ENCODE measurements at places on chromosomes 1 and 21.

DNA sequence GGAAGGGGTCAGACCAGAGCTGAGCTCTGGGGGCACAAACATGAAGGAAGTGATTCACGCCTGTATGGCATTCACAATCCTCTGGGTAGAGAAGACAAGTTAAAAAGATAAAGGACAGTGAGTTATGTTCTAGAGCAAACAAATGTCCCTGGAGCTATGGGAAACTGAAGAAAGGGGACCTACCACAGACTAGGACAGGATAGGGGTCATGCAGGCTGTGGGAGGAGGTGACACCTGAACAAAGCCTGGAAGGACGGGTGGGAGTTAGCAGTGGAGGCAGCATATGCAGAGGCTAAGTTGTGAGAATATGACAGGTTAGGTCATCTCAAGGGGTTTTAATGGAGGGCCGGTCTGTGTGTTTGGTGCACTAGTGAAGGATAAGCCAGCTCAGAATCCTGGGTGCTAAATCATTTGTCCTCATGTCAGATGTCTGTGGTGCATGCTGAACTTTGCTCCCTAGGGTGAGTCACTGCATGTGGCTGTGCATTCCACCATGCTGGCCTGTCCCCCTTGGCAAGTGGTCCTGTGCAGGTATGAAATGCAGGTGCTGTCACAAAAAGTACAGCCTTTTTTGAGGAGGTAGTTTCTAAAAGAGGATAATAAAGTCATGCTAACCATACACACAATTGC is 28.5 kb downstream of the TNN start:
- no peak overlapping the region for H3K4me3 ChIP-seq
- DNase-seq: peak; percentile 25
- H3K4me1 ChIP-seq: no peaks in the 10 kb centered on the region
- H3K27me3 ChIP-seq: no peaks in the 10 kb centered on the region

DNA sequence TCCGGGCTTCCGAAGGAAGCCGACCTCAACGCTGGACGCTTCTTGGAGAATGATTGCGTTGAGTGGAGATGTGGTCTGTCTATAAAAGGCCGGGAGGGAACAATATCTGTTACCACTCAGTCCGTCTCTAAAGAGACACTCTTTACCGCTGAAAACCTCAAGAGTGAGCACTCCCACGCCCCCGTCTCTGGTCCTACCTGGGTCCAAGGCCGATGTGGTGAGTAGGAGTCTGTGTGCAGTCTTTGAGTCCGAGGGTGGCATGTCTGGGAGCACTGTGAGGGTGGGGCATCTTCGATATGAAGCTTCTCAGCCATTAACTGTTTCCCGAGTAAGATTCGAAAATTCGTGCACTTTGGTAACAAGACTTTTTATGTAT is 576 bp downstream of the ZFP69 start:
- no peak overlapping the region for H3K27ac ChIP-seq
- H3K4me3 ChIP-seq: peak overlapping the region; percentile 78
- H3K4me1 ChIP-seq: no peaks in the 10 kb centered on the region
- DNase-seq: peak; percentile 5
- no peaks in the 10 kb centered on the region for H3K36me3 ChIP-seq

- H3K27ac ChIP-seq: no peak overlapping the region
- no peaks in the 10 kb centered on the region for H3K36me3 ChIP-seq
- H3K4me3 ChIP-seq: no peak overlapping the region
These were observed 83.4 kb upstream of the PLPPR4 start for GRCh38 chr1:99180915-99181314.

GRCh38 chr1:24437631-24438396 is 22.2 kb downstream of the NIPAL3 start:
- H3K36me3 ChIP-seq: peaks cover 16% of the 10 kb centered on the region
- H3K27ac ChIP-seq: no peak overlapping the region
- no peaks in the 10 kb centered on the region for H3K27me3 ChIP-seq
- no peak overlapping the region for H3K4me3 ChIP-seq
- no peak for DNase-seq
- no peaks in the 10 kb centered on the region for H3K4me1 ChIP-seq

- H3K4me1 ChIP-seq: no peaks in the 10 kb centered on the region
- no peaks in the 10 kb centered on the region for H3K36me3 ChIP-seq
- H3K27me3 ChIP-seq: peaks cover 4% of the 10 kb centered on the region
- H3K27ac ChIP-seq: no peak overlapping the region
- no peak overlapping the region for H3K4me3 ChIP-seq
These were observed 14.8 kb upstream of the CASQ2 start for GRCh38 chr1:115783311-115783710.

DNA sequence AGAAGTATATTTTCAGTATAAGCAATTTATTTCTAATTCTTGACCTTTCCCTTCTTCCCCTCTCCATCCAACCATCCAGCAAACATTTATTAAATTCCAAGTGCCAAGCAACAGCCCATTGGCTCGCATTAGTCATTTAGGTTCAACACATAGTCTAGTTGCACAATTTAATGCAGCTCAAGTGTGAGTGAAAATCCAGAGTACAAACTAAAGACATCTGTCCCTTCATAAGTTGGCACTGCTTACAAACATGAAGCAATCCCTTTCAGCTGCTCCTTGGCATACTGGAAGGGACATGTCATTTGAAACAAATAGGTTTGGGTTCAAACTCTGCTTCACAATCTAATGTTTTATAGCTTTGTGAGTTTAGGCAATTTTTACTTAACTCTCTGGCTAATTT is 10.7 kb downstream of the CASQ2 start:
- no peak overlapping the region for H3K4me3 ChIP-seq
- no peaks in the 10 kb centered on the region for H3K27me3 ChIP-seq
- DNase-seq: no peak
- no peaks in the 10 kb centered on the region for H3K4me1 ChIP-seq

DNA sequence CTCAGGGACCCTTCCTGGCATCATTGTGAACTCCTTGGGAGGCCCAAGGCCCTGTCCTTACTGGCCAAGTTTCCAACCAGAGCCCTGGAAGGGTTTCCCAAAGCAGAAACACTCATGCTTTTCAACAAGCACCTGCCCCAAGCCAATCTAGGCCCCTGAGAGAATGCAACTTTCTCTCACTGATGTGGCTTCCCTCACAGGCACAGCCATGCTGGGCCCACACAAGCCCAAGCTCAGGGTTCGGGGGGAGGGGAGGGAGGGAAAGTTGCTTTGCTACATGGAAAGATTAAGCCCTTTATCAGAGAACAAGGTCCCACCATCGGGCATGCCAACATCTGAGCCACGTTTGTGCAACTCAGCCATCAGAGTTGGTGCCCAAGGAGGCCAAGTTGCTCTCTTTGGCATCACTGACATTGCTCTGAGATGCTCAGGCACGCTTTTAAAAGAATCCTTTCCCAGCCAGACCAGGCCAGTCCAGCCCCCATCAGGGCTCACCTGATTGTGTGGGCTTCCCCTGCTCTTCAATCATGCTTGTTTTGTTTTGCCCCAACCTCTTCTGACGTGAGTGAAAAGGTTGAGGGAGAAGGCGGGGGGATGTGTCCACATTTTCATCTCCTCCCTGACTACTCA is 43.5 kb downstream of the RIMS3 start:
- no peaks in the 10 kb centered on the region for H3K27me3 ChIP-seq
- no peak overlapping the region for H3K4me3 ChIP-seq
- H3K36me3 ChIP-seq: no peaks in the 10 kb centered on the region
- DNase-seq: no peak

DNA sequence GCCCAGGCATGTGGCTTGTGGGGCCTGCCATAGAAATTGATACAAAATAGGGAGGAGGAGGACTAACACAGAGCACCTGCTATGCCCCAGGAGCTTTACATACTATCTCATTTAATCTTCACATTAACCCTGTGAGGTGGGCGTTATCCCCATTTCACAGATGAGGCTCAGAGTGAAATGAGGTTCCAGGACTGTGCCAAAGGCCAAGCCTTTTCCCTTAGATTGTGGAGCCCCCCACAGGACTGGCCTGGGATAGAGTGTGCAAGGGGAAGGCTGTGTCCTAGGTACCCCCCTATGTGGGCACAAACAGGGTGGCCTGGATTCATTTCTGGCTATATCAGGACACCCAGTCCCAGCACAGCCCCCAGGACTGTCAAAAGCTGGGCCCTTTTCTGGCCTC is 2.2 kb upstream of the DDOST start:
- no peak overlapping the region for H3K27ac ChIP-seq
- peaks cover 4% of the 10 kb centered on the region for H3K36me3 ChIP-seq
- H3K4me1 ChIP-seq: peaks cover 13% of the 10 kb centered on the region
- no peak overlapping the region for H3K4me3 ChIP-seq
- no peaks in the 10 kb centered on the region for H3K27me3 ChIP-seq
- DNase-seq: no peak

DNA sequence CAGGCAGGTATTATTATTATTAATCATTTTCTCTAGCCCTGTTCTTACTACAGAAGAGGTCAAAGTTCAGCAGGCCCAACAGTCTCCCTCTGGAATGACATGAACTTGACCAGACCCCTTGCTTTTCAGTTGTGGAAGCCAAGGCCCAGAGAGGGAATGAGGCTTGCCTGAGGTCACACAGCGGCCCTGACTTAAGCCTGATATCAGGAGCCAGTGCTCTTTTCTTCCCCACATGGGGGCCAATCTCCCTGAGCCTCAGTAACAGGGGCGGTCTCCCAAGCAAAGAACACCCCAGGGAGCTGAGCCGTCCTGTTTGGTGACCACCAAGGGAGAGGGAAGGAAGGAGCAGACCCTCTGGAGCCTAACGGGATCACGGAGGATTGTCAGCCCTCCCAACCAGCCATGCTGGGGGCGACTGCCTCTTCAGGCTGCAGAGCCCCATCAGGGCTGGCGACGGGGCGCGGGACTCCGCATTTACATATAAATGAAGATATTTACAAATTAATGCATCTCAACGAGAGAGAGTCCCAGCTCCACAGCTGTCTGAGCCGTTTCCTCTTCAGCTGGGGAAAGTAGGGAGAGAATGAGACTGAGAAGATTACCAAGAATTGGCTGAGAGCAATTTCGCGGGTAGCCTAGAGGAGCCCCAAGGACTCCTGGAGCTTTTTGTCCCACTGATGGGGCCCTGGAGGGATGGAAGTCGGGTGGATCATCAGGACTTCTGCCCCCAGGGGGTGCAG is 186.1 kb upstream of the KLHDC7A start:
- H3K27ac ChIP-seq: no peak overlapping the region
- H3K4me3 ChIP-seq: no peak overlapping the region
- H3K27me3 ChIP-seq: peaks cover 30% of the 10 kb centered on the region
- H3K4me1 ChIP-seq: no peaks in the 10 kb centered on the region

GRCh38 chr1:173269490-173270230 is 62.5 kb upstream of the TNFSF4 start:
- H3K27me3 ChIP-seq: no peaks in the 10 kb centered on the region
- no peak for DNase-seq
- no peaks in the 10 kb centered on the region for H3K4me1 ChIP-seq
- H3K27ac ChIP-seq: no peak overlapping the region
- H3K36me3 ChIP-seq: no peaks in the 10 kb centered on the region

- H3K36me3 ChIP-seq: no peaks in the 10 kb centered on the region
- DNase-seq: peak; percentile 51
- H3K27ac ChIP-seq: no peak overlapping the region
- no peaks in the 10 kb centered on the region for H3K27me3 ChIP-seq
- no peak overlapping the region for H3K4me3 ChIP-seq
These were observed 38.6 kb upstream of the COX20 start for GRCh38 chr1:244796719-244797406.

DNA sequence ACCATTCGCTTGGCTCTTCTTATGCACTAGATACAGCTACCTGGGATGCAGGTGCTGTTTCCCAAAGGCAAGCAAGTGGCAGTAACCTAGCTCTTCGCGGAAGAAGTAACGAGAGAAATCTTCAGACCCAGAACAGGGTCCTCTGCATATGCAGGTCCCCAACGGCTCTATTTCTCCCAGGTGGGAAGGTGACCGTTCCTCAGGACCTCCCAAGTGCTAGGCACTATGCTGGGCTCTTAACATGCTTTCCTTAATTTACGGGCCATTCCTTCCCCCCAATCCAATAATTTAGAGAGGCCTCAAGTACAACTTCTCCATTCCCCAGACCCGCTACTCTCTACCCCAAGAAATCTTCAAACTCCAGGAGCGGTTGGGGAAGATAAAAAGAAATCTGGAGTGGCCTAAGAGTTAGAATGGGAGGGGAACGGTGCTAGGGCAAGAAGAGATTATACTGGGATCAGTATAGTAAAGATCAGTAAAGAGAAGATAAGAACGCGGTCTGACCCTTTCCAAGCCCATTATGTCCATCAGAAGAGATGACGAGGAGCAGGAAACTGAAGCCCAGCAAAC is 410 bp downstream of the TXNDC12 start:
- peak overlapping the region; percentile 88 for H3K27ac ChIP-seq
- H3K36me3 ChIP-seq: peaks cover 5% of the 10 kb centered on the region
- DNase-seq: peak; percentile 22
- peaks cover 3% of the 10 kb centered on the region for H3K4me1 ChIP-seq
- no peaks in the 10 kb centered on the region for H3K27me3 ChIP-seq
- peak overlapping the region; percentile 78 for H3K4me3 ChIP-seq

GRCh38 chr1:75438355-75438754 is 172.6 kb downstream of the SLC44A5 start:
- no peaks in the 10 kb centered on the region for H3K4me1 ChIP-seq
- no peak overlapping the region for H3K4me3 ChIP-seq
- no peak overlapping the region for H3K27ac ChIP-seq
- no peak for DNase-seq
- no peaks in the 10 kb centered on the region for H3K27me3 ChIP-seq
- H3K36me3 ChIP-seq: no peaks in the 10 kb centered on the region

- H3K4me3 ChIP-seq: no peak overlapping the region
- no peaks in the 10 kb centered on the region for H3K27me3 ChIP-seq
- DNase-seq: no peak
- H3K36me3 ChIP-seq: peaks cover 61% of the 10 kb centered on the region
- peaks cover 26% of the 10 kb centered on the region for H3K4me1 ChIP-seq
These were observed 16.9 kb downstream of the PFKFB2 start for GRCh38 chr1:207069858-207070506.

DNA sequence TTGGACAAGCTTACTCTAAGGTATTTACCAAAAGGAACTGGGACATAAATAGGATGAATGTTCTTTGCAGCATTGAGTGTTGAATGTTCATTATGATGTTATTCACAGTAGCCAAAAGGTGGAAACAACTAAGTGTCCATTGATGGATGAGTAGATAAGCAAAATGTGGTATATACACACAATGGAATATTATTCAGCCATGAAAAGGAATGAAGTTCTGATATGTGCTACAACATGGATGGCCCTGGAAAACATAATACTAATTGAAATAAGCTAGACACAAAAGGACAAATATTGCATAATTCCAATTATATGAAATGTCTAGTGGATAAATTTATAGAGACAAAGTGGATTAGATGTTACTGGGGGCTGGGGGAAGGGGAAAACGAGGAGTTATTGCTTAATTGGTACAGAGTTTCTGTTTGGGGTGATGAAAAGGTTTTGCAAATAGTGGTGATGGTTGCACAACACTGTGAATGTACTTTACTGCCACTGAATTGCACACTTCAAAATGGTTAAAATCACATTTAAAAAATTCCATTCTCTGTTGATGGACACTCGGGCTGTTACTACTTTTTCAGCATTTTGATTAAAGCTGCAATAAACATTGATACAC is 2.9 kb downstream of the MTARC1 start:
- DNase-seq: no peak
- H3K4me3 ChIP-seq: no peak overlapping the region
- peaks cover 7% of the 10 kb centered on the region for H3K36me3 ChIP-seq
- no peak overlapping the region for H3K27ac ChIP-seq

- no peak overlapping the region for H3K27ac ChIP-seq
- peaks cover 9% of the 10 kb centered on the region for H3K4me1 ChIP-seq
- DNase-seq: peak; percentile 21
- H3K27me3 ChIP-seq: no peaks in the 10 kb centered on the region
These were observed 713 bp upstream of the HMGCL start for GRCh38 chr1:23825762-23826522.

GRCh38 chr1:4309676-4310320 is 344.6 kb upstream of the AJAP1 start:
- DNase-seq: no peak
- no peaks in the 10 kb centered on the region for H3K4me1 ChIP-seq
- H3K36me3 ChIP-seq: no peaks in the 10 kb centered on the region
- no peak overlapping the region for H3K27ac ChIP-seq
- H3K4me3 ChIP-seq: no peak overlapping the region

All from large intestine (tissue), 12 donors.